Activated naive CD4-positive, alpha-beta T cell treated with anti-CD3 and anti-CD28 coated beads, Interleukin-2, amount 10 ng/mL, durations not matched to agents 7 days and 5 days (primary cell): ENCODE measurements at places on chromosomes 7 and 10.

DNA sequence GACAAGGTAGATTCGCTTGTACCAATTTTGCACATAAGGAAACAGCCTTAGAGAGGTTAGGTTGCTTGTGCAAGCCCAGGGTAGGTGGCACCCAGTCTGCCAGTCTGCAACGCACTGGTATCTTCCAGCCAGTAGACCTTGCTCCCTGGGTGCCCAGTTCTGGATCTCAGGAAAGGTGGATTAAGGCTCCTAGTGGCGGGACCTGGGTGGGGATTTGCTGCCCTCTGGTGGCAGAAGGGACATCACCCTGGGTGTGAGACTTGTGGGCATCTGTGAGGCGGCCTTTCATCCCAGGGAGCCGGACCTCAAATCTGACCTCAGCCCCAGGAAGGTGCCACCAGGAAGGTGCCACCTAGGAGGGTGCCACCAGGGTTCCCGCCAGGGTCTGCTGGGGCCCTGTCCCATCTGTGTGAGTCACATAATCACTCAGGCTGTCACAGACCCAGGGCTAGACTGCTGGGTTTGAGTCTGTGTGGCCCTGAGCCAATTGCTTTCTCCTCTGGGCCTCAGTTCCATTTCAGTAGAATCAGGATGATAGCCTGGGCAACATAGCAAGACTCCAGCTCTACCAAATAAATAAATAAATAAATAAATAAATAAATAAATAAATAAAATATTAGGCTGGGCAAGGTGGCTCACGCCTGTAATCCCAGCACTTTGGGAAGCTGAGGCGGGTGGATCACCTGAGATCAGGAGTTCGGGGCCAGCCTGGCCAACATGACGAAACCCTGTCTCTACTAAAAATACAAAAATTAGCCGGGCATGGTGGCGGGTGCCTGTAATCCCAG lies 5.3 kb upstream of the PRKRIP1 start:
- DNase-seq = peak; percentile 79
- peaks cover 6% of the 10 kb centered on the region for H3K4me1 ChIP-seq
- no peak overlapping the region for H3K4me3 ChIP-seq
- no peak overlapping the region for H3K27ac ChIP-seq
- H3K27me3 ChIP-seq = no peaks in the 10 kb centered on the region
- H3K36me3 ChIP-seq = peaks cover 3% of the 10 kb centered on the region

- H3K27me3 ChIP-seq = peaks cover 16% of the 10 kb centered on the region
- H3K4me3 ChIP-seq = no peak overlapping the region
- H3K27ac ChIP-seq = peak overlapping the region; percentile 78
- peaks cover 33% of the 10 kb centered on the region for H3K4me1 ChIP-seq
Observed at GRCh38 chr10:91006001-91006751, 85.3 kb upstream of the ANKRD1 start.

- H3K4me1 ChIP-seq = peaks cover 10% of the 10 kb centered on the region
- H3K4me3 ChIP-seq = no peak overlapping the region
- H3K27ac ChIP-seq = no peak overlapping the region
- peaks cover 34% of the 10 kb centered on the region for H3K27me3 ChIP-seq
Observed at GRCh38 chr7:115475761-115476385, 554.0 kb downstream of the MDFIC start.

DNA sequence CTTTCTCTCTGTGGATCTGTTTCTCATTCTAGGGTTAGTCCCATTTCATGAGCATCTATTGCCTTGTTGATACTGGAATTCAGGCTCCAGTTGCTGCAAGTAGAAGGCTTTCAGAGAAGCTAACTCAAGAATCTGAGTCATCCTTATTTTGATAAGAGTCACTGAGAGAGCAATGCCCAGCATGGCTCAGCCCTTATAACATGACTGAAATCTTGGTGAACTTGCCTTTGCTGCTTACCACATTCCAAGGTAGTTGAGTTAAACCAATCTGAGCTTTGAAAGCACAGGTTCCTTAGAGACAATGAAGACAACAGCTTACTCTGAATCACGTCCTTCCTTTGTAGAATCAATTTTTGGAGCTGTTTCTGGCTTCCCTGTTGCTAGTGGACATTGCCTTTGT lies 53.6 kb upstream of the CHCHD3 start:
- H3K27me3 ChIP-seq = peaks cover 26% of the 10 kb centered on the region
- H3K36me3 ChIP-seq = no peaks in the 10 kb centered on the region
- peaks cover 9% of the 10 kb centered on the region for H3K4me1 ChIP-seq
- no peak for DNase-seq

GRCh38 chr7:2903682-2904162 lies 59.6 kb upstream of the GNA12 start:
- no peak for DNase-seq
- peaks cover 25% of the 10 kb centered on the region for H3K4me1 ChIP-seq
- peaks cover 53% of the 10 kb centered on the region for H3K36me3 ChIP-seq
- H3K27ac ChIP-seq = peak overlapping the region; percentile 73
- H3K4me3 ChIP-seq = no peak overlapping the region

- no peak overlapping the region for H3K4me3 ChIP-seq
- peaks cover 3% of the 10 kb centered on the region for H3K4me1 ChIP-seq
- no peak overlapping the region for H3K27ac ChIP-seq
- no peaks in the 10 kb centered on the region for H3K27me3 ChIP-seq
- no peak for DNase-seq
Observed at GRCh38 chr7:27723085-27723484, 16.9 kb upstream of the TAX1BP1 start.

GRCh38 chr7:110105307-110105706 lies 985.6 kb upstream of the LRRN3 start:
- no peak for DNase-seq
- no peaks in the 10 kb centered on the region for H3K36me3 ChIP-seq
- no peaks in the 10 kb centered on the region for H3K27me3 ChIP-seq
- no peak overlapping the region for H3K4me3 ChIP-seq

DNA sequence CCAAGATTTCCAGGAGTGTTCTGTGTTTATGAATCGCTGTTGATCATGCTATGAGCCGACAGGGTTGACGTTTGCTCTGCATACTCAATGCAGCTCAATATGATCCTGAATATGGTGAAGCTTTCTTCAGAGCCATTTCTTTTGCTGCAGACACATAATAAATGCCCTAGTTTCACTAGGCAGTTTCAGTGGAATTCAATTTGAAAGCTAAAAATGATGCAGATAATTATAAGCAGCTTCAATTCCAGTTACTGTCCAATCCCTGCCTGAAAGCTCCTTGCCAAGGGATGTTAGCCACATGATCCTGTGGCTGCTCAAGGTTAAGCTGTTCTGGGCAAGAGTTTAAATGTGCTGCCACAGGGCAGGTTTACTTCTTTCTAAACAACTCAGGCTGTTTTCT lies 805.6 kb downstream of the NRG3 start:
- no peak overlapping the region for H3K4me3 ChIP-seq
- H3K36me3 ChIP-seq = no peaks in the 10 kb centered on the region
- no peaks in the 10 kb centered on the region for H3K27me3 ChIP-seq
- no peak overlapping the region for H3K27ac ChIP-seq
- DNase-seq = no peak

GRCh38 chr10:121409466-121410104 lies 188.7 kb downstream of the FGFR2 start:
- H3K27ac ChIP-seq = no peak overlapping the region
- no peaks in the 10 kb centered on the region for H3K36me3 ChIP-seq
- H3K27me3 ChIP-seq = no peaks in the 10 kb centered on the region
- no peak overlapping the region for H3K4me3 ChIP-seq
- DNase-seq = no peak

GRCh38 chr10:10617686-10618085 lies 400.0 kb upstream of the CELF2 start:
- H3K4me1 ChIP-seq = no peaks in the 10 kb centered on the region
- H3K36me3 ChIP-seq = no peaks in the 10 kb centered on the region
- no peaks in the 10 kb centered on the region for H3K27me3 ChIP-seq
- H3K4me3 ChIP-seq = no peak overlapping the region
- H3K27ac ChIP-seq = no peak overlapping the region
- DNase-seq = no peak

DNA sequence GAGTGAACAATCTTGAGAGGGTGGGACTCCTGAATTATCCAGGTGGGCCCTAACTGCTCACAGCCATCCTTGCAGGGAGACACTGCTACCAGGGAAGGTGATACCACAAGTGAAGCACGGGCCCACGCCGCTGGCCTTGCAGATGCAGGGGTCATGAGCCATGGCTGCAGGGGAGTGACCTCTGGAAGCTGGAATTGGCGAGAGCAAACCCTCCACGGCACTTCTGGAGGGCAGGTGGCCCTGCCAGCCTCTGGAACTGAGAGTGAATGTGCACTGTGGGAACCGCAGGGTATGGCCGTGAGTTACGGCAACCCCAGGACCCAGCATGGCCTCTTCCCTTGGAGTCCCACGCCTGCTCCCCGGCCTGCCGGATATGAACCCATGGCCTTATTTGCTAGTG lies 37.5 kb downstream of the STK32C start:
- peaks cover 8% of the 10 kb centered on the region for H3K4me1 ChIP-seq
- DNase-seq = no peak
- H3K27ac ChIP-seq = no peak overlapping the region
- no peaks in the 10 kb centered on the region for H3K27me3 ChIP-seq
- no peaks in the 10 kb centered on the region for H3K36me3 ChIP-seq

DNA sequence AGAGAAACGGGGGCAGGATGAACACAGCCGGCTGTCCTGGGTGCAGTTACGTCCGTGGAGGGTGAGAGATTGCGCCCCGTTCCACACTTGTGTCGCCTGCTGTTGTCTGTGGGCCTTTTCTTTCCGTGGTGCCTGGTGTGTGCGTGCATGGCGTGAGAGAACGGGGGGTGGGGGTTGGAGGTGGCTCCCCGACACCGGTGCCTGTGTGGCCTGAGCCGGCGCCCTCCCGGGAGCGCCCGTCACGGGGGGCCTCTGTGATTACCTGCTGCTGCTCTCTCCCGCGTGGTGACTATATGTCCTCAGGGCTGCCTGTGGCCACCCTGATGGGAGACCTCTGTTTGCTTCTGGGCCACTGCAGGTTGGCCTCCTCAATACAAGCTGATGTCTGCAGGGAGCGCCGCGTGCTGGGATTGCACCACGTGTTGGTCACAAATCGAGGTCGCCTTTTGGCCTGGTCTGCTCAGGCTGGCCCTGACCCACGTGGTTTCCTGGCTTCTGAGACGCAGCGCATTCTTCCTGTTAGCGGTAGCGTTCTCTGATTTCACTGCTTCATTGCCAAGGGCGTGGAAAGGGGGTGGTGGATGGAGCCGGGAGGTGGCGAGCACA lies 10.9 kb upstream of the AP5Z1 start:
- peaks cover 25% of the 10 kb centered on the region for H3K36me3 ChIP-seq
- H3K27me3 ChIP-seq = no peaks in the 10 kb centered on the region
- no peak overlapping the region for H3K27ac ChIP-seq
- DNase-seq = no peak
- no peaks in the 10 kb centered on the region for H3K4me1 ChIP-seq

GRCh38 chr10:110918269-110918642 lies 724 bp downstream of the BBIP1 start:
- H3K4me3 ChIP-seq = peak overlapping the region; percentile 91
- peak; percentile 93 for DNase-seq
- H3K36me3 ChIP-seq = peaks cover 6% of the 10 kb centered on the region
- H3K27me3 ChIP-seq = no peaks in the 10 kb centered on the region
- peak overlapping the region; percentile 98 for H3K27ac ChIP-seq

- no peak for DNase-seq
- H3K27me3 ChIP-seq = no peaks in the 10 kb centered on the region
- H3K36me3 ChIP-seq = no peaks in the 10 kb centered on the region
- H3K4me1 ChIP-seq = no peaks in the 10 kb centered on the region
Observed at GRCh38 chr7:103547451-103548284, 101.7 kb upstream of the SLC26A5 start.

DNA sequence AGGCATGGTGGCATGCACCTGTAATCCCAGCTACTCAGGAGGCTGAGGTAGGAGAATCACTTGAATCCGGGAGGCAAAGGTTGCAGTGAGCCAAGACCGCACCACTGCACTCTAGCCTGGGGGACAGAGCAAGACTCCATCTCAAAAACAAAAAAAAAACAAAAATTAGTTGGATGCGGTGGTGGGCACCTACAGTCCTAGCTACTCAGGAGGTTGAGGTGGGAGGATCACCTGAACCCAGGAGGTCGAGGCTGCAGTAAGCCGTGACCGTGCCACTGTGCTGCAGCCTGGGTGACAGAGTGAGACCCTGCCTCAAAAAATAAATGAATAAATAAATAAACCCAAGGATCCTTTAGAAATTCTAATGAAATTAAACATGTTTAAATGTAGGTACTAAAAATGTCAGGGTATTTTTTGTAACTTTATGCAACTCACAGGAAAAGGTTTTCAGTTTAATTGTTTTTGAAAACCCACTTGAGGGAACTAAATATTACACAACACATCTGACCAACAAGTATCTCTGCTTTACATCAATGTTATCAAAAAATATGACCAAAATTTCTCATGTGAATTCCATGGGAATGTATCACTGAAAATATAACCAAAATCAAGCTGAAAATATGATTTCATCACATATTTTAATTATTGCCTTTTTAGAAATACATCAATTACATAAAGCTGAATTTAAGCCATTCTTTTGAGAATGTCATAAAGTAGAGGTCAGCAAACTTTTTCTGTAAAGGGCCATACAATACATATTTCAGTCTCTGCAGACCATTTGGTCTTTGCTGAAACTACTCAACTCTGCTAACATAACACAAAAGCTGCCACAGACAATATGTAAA lies 23.9 kb downstream of the UPF2 start:
- no peak overlapping the region for H3K27ac ChIP-seq
- no peaks in the 10 kb centered on the region for H3K27me3 ChIP-seq
- no peak overlapping the region for H3K4me3 ChIP-seq

DNA sequence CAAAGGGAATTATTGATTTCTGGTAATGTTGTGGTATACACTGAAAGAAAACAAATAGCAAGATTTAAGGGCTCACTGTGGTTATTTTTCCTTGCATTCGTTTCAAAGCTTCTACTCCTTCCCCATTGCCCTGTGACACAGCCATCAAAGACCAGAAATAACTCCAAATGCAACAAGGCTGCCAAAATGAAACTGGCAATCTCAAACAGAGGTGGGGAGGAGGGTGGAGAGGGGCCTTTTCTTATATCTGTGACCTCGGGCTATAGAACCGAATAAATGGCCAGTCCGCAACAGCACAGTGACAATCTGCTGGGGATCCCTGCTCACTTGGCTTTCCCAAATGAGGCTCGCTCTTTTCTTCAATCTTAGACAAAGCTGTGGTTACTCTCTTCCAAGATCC lies 17.4 kb upstream of the SPOCK2 start:
- no peak for DNase-seq
- H3K36me3 ChIP-seq = peaks cover 44% of the 10 kb centered on the region
- peaks cover 89% of the 10 kb centered on the region for H3K4me1 ChIP-seq
- H3K27me3 ChIP-seq = no peaks in the 10 kb centered on the region
- peak overlapping the region; percentile 64 for H3K27ac ChIP-seq

DNA sequence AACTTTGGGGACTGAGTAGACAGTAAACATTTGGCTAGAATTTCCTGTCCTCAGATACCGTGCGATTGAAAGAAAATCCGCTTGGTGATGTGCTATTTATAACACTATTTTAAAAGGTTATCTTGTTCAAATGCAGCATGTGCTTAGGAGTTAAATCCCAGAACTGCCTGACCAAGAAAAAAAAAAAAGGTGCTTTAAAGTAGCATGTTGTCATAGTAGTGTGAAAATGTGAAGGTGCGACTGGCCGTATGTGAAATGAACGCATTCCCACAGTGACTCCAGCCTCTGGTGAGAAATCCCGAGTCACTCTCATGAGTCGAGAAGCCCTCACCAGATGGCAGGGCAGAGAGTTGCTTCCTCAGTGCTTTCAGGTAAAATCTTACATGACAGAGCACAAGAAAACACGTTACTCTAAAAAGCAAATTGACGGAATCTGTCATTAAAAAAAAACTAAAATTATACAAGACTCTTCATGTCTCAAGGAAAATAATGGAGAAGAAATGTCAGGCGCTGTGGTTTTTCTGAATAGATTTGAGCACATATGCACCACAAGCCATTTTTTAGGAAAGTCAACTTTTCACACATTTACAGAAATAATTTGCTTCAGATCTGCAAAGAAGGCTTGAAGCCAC lies 18.4 kb upstream of the KLF6 start:
- H3K27me3 ChIP-seq = no peaks in the 10 kb centered on the region
- H3K4me3 ChIP-seq = peak overlapping the region; percentile 13
- H3K27ac ChIP-seq = no peak overlapping the region
- DNase-seq = no peak
- H3K36me3 ChIP-seq = peaks cover 6% of the 10 kb centered on the region
